ENCODE measurements at places on chromosomes 3 and 15.

DNA sequence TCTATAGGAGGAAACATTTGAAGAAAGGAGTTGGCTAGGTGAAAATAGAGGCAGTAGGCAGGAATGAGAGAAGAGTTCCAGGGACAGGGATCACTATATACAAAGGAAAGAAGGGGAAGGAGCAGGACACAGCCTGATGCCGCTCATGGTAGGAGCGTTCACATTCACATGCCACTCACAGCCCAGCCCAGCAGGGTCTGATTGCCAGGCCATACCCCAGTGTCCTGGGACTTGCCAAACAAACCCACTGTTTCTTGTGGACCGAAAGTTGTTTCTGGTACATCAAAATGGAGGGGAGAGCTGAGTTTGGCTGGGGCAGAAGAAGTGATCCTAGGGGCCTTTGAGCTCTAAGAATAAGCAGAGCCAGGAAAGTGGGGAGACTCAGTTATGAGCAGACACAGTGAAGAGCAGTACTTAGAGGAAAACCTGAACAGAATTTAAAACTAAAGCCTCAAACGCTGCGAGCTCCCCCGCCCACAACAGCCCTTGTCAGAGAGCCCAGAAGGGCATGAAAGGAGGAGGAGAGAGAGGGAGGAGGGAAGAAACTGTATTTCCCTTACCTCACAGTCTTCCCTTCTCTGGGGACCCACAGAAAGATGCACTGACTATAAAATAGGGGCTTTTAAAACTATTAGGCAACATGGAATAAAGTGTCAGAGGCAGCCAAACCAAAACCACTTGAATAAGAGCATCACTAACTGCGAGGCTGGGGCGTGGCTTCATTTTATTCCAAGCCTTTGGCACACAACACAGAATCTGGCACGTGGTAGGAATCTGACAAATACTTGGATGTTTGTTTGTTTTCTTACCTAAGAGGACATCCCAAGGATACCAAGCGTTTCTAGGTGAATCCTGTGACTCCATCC, 129.0 kb downstream of the RPL22L1 start:
- ATAC-seq, result no peak

- no peak for ATAC-seq
Measured at GRCh38 chr15:40838756-40839155, 5.1 kb upstream of the SPINT1 start.

DNA sequence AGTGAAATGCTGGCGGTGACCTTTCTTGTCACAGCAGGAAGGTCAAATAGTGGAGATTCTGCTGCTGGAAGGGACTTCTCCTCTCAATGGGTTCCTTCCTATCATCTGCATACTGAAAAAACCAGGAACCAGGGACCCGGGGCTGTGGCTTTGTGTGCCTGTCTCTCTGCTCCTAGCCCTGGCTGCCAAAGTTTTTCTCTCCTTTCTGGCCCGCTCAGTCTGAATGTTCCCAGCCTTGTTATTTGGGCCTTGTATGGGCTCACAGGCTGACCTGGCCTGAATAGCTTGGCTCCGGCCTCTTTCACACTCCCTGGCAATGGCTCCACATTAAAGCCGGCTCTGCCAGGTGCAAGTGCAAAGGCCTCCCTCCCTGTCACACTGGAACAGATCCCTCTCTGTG, 94.7 kb downstream of the LRIG1 start:
- no peak for ATAC-seq

GRCh38 chr3:39029556-39029955, 22.2 kb downstream of the SCN11A start:
- no peak for ATAC-seq

DNA sequence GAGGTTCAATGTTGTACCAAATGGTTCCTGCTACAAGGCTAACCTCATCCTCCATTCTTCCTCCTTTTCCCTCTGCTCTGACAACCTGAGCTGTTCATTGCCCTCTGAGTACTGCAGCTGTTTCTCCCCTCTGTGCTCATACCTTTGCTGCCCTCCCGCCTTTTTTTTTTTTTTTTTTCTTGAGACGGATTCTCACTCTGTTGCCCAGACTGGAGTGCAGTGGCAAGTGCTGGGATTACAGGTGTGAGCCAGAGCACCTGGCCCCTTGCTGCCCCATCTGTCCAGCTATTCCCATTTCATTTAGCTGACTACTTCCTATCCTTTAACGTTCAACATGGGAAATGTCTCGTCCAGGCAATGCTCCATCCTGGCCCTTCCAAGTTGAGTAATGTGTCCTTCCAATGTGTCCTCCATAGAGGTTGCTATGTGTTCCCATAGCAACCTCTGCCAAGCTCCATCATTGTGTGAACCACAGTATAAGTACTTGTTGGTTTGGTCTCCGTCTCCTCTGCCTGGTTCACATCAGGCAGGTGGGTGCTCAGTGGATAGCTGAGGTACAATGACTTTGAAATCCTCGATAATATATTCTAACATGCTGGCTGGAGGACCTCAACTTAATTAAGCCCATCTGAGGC, 179.9 kb upstream of the ANKRD28 start:
- ATAC-seq, result no peak

Data from esophagus mucosa (tissue), 1 donor.